ENCODE measurements at places on chromosomes 4 and X.

- no peak for DNase-seq
Observed at GRCh38 chr4:17358241-17358640, 153.6 kb downstream of the QDPR start.

- DNase-seq: no peak
Observed at GRCh38 chrX:153725039-153725831, 579 bp downstream of the ABCD1 start.

- peak; percentile 46 for DNase-seq
Observed at GRCh38 chr4:188778905-188779304, 639.7 kb downstream of the TRIML1 start.

DNA sequence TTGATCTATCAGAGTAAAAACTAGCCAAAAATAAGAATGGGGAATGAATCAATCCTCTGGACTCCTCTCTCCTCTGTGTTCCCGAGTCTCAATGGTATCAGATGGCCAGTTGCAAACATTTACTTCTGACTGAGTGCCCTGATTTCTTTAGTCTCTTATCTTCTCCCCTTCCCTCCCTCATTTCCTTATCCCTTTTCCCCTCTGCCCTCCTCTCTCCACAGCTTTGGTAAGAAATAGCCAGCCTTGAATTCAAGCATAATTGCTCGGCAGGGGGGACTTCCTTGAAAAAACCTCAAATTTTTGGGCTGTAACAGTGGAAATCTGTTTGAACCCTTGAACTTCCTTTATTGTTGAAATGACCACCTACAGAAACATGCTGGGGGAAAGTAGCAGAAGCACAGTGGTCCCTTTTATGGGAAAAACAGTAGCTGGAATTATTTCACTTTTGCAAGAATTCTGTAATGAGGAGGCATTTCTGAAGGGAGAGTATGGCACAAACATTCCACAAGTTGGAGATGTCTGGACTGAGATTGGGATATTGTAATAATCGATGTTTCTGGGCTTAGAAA, 40.3 kb downstream of the NHS start:
- no peak for DNase-seq

DNA sequence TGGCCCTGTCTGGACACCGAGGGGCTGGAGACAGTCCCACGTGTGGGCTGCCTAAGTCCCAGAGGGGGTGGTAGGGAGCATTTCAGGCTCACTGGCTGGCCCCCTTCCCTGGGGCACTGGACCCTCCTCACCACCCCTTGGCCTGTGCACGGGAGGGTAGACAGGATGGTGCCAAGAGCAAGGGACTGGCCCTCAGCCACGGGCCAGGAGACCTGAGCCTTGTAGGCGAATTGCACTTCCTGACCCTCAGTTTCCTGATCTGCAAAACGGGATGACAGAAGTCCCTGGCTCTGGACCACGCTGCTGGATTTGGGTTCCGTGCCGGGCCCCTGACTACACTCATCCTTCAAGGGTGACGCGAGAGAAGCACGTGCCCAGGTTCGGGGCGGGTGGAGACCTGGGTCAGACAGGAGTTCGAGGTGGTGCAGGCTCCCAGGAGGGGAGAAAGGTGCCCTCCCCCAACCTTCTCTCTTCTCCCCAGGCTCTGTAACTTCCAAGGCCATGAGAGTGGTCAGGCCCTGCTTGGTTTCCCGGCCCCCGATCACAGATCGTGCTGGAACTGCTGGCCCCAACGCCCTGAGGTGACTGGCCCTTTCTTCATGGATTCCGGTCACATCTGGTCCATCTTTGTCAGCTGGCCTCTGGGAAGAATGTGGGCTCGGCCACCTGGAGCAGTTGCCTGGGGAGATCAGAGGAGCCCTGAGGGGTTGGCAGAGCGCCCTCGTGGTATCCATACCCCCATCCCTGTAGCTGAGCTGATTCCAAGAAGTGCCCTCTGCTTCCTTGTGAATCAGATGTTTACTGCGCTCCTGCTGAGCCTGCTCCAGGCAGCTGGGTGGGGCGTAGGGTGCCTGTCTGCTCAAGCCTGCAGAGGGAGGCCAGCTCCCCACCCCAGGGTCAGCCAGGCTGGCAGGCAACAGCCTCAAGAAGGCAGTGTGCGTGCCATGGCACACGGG, 3.3 kb downstream of the SH3BP2 start:
- no peak for DNase-seq

- DNase-seq: peak; percentile 56
Observed at GRCh38 chr4:119477412-119478053, 151.1 kb downstream of the PDE5A start.

- no peak for DNase-seq
Observed at GRCh38 chrX:46693149-46693548, 65.8 kb downstream of the SLC9A7 start.

GRCh38 chrX:115337491-115338144, 48.1 kb downstream of the LUZP4 start:
- DNase-seq: peak; percentile 70

DNA sequence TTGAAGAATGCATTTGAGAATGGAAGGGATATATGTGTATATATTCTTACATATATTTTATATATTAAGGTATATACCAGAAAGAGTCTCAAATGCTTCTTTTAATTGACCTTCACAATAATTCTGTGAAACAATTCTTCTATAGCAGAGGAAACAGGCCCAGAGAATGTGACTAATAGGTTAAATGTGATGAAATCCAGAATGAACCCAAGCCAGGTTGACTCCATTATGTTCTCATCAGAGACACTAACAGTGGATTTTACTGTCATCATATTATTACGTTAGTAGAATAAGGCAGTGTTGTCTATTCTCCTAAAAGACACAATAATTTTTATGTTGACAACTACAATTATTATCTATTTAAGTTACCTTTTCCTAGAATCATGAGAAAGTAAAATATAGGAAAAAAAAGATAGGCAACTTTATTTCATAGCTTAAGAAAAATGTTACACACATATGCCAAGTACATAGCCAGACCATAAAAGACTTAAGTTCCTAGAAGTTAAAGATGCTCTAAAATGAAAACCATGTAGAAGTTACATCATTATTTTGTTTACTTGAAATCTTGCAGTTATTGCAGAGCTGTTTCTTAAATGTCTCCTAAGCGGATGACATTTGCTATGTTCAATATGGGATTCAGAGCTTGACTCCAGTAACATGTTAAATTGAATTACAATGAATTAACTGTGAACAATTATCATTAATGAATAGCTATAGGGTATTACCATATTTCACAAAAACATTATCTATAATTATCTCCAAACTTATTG, 56.2 kb upstream of the ANKRD50 start:
- peak; percentile 34 for DNase-seq

- DNase-seq: peak; percentile 97
Observed at GRCh38 chr4:123555233-123555806, 158.7 kb downstream of the SPRY1 start.

- no peak for DNase-seq
Observed at GRCh38 chr4:78634011-78634664, 82.6 kb downstream of the ANXA3 start.

GRCh38 chrX:65821721-65822496, 154.5 kb downstream of the MSN start:
- no peak for DNase-seq

DNA sequence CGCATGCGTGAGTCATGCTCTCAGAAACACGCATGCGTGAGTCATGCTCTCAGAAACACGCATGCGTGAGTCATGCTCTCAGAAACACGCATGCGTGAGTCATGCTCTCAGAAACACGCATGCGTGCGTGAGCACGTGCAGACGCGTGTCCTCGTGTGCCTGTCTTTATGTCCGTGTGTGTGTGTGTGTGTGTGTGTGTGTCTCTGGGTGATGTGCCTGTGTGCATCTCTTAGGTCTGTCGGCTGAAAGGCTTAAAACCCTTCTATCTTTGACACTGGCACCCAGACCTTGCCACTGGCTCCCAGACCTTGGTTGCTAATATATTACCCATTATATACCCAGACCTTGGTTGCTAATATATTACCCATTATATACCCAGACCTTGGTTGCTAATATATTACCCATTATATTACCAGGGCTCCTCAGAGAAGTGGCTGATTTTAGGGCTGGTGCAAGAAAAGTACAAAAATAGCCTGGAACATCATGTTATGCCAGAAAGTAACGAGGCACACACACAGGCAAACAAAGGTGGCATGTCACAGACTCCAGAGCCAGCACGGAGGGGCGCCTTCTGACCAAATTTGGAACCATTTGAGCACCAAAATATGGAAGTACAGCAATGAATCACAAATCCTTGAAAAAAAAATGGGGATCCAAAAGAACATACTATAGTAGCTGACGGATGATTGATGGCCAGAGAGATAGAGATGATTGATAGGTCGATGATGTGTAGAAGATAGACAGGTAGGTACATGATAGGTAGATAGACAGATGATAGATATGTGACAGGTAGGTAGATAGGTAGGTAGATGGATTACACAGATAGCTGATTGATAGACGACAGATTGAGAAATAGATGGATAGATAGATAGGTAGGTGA, 19.2 kb upstream of the ADRA2C start:
- no peak for DNase-seq

- no peak for DNase-seq
Observed at GRCh38 chrX:13690836-13691235, 1.9 kb downstream of the RAB9A start.

DNA sequence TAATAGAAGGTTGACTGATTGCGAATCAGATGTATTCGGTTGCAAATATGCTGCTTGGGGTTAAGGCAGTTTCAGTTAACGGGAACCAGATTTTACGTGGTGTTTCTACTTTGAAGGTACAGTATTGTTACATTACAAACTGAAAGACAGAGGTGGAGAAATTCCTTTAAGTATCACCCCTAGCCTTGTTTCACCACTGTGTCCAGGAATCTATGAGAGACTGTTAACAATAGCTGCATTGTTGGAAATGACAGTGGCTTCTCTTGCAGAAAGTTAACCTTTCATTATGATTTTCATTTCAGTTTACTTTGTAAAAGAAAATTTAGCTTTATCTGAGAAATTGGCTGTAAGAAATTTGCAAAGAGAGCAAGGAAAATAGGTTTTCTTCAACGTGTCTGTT, 2.6 kb downstream of the CDKL5 start:
- no peak for DNase-seq

GRCh38 chr4:127441571-127441970, 191.2 kb upstream of the INTU start:
- no peak for DNase-seq

GRCh38 chr4:7070729-7071511, 3.1 kb upstream of the GRPEL1 start:
- peak; percentile 52 for DNase-seq

- no peak for DNase-seq
Observed at GRCh38 chr4:185809121-185809520, 2.9 kb downstream of the SORBS2 start.

GRCh38 chr4:109233570-109233969, 68.9 kb downstream of the COL25A1 start:
- DNase-seq: peak; percentile 26

DNA sequence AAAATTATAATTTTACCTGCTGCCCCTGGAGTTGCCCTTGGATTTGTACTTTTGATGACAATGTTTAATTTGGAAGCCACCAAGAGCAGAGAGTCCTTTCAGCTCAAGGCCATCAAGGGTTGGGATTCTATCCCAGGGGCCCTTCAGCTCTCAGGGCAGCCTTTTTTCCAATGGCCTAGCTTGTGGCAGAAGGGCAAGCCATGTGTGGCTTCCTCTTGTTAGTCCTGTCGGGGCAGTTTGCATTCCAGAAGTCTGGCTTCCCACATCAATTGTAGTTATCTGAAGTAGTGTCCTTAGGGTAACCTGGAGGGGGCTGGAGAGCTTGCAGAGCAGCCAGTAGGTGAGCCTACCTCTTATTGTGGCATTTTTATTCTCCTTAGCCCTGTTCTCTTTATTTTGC, 569.4 kb downstream of the TRAM1L1 start:
- no peak for DNase-seq

DNA sequence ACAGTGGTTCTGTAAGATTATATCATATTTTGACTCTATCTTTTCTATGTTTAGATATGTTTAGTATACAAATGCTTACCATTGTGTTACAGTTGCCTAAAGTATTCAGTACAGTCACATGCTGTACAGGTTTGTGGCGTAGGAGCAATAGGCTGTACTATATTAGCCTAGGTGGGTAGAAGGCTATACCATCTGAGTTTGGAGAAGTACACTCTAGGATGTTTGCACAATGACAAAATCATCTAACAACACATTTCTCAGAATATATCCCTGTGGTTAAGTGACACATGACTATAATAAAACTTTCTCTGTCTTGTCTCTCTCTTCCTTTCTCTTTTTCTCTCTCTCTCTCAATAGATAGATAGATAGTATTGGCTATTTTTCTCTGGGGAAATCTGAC, 1053.1 kb downstream of the STIM2 start:
- no peak for DNase-seq

- DNase-seq: peak; percentile 27
Observed at GRCh38 chr4:25345744-25346143, 31.3 kb upstream of the ANAPC4 start.

DNA sequence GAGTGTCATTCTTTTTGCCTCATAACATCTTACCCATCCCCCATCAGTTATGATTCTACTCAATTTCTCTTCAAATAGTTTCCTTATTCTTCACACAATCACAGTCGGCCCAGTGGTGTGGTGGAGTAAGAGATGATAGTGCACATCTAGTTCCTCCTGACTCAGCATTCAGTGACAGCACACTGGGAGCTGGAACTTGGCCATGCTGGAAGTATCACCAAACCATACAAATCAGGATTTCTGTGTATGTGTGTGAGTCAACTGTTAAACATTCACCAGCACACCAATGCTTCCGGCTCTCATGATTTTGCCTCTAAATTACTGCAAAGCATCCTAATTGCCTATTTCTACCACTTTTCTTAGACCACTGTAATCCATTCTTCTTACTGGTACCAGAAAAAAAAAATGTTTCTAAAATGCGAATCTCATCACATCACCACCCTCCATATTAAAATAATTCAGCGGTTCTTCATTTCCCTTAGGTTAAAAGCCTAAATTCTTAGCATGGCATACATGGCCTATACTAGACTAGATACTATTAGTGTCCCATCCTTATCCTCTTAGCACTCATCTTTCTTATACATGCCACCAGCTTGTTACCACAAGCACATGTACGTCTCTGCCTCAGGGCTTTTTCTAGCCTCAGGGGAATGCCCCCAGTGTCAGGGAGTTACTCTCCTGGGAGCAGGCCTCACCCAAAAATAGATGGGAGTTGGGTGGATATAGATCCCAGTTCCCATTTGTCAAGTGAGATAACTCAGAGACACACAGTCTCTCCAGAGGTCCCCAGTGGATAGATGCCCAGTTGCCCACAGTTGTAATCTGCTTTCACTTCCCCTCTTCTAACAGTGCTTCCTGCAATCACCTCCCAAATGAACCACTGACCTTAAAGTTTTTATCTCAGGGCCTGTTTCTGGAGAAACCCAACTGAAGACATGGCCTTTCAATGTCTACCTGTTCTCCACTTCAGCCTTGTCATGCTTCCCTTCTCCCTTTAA, 49.2 kb upstream of the DDX53 start:
- peak; percentile 92 for DNase-seq

- DNase-seq: no peak
Observed at GRCh38 chrX:139192386-139192961, 338.1 kb upstream of the F9 start.
